ENCODE measurements at places on chromosomes 3 and 15. TPM values are rescaled to one million over a fixed set of nuclear protein-coding genes. Genes with fewer than 3 reads are reported as not detected.

- no peak overlapping the region for H3K4me3 ChIP-seq
- no peak for DNase-seq
- no peaks in the 10 kb centered on the region for H3K4me1 ChIP-seq
- H3K27me3 ChIP-seq, result no peaks in the 10 kb centered on the region
- no peak overlapping the region for H3K27ac ChIP-seq
Observed at GRCh38 chr3:30700702-30701321, 94.4 kb downstream of the TGFBR2 start.

GRCh38 chr3:83559082-83559481 lies 1399.7 kb upstream of the CADM2 start:
- H3K27me3 ChIP-seq, result no peaks in the 10 kb centered on the region
- H3K27ac ChIP-seq, result no peak overlapping the region
- H3K4me3 ChIP-seq, result no peak overlapping the region
- DNase-seq, result no peak
- no peaks in the 10 kb centered on the region for H3K4me1 ChIP-seq

The CYB561D2 gene
- 15.9 TPM for total RNA-seq

DNA sequence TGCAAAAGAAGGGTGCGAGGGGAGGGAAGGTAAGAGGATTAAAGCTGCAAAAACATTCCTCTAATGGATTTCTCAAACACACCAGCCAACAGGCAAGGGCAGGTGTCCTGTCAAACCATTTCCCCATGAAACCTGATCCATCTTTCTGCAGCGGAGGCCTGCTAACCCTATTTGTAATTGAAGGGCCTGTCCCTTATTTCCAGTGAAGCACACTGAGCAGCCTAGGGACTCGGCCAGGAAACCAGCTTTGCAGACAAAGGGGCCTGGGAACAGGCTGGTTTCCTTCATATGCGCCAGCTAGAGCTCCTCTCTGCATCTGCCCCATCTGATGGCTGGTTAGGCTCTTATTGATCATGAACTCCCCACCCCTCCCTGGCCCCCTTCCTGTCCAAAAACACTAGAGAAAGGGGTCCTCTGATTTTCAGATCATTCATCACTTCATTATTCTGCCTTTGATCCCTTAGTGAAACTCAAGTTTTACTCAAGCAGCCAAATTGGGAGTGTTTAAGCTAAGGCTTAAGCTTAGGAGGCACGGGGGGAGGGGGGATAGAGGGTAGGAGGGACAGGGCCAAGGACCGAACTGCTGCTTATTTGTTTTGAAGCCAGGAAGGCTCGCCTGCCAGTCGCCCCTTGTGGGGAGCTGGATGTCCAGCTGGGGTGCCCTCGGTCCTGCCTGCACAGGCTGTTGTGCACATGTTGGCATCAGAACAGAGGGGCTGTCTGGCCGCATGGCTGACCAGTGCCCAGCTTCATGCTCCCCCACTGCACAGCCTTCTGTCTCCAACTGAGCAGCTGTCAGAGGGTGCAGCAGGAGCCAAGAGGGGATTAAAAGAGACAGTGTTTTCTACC lies 53.1 kb downstream of the BOC start:
- H3K36me3 ChIP-seq, result peaks cover 46% of the 10 kb centered on the region
- no peaks in the 10 kb centered on the region for H3K27me3 ChIP-seq
- H3K4me1 ChIP-seq, result peaks cover 69% of the 10 kb centered on the region
- no peak for DNase-seq
- peak overlapping the region; percentile 49 for H3K27ac ChIP-seq

GRCh38 chr15:65245096-65245856 lies 34.0 kb upstream of the CILP start:
- peaks cover 24% of the 10 kb centered on the region for H3K4me1 ChIP-seq
- no peak overlapping the region for H3K4me3 ChIP-seq
- no peaks in the 10 kb centered on the region for H3K27me3 ChIP-seq
- peak overlapping the region; percentile 50 for H3K27ac ChIP-seq
- DNase-seq, result no peak
- H3K36me3 ChIP-seq, result no peaks in the 10 kb centered on the region

GRCh38 chr15:94145046-94145445 lies 86.3 kb upstream of the MCTP2 start:
- H3K4me1 ChIP-seq, result no peaks in the 10 kb centered on the region
- no peaks in the 10 kb centered on the region for H3K36me3 ChIP-seq
- no peak overlapping the region for H3K27ac ChIP-seq
- DNase-seq, result no peak

The TMEM158 gene
- 10.1 TPM for total RNA-seq

The TF gene
- 18.8 TPM for total RNA-seq

DNA sequence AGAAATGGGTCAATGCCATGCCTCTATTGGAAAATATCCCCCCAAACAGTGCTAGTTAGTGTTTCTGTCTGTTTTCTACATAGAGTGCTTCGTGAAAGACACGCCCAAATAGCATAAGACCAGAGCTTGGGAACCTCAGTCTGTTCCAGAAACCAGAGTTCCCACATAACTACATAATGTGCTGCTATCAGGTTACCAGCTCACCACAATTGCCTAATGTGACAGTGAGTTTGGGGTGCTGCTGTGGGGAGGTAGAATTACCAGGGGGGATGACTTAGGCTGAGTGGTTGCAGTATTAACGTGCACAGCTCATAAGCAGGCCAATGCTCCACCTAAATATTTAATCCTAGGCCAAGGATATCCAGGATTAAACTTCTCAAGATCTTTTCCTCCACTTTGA lies 39.2 kb downstream of the DUT start:
- H3K4me3 ChIP-seq, result no peak overlapping the region
- H3K27me3 ChIP-seq, result peaks cover 10% of the 10 kb centered on the region
- DNase-seq, result no peak
- H3K27ac ChIP-seq, result no peak overlapping the region
- H3K4me1 ChIP-seq, result no peaks in the 10 kb centered on the region

DNA sequence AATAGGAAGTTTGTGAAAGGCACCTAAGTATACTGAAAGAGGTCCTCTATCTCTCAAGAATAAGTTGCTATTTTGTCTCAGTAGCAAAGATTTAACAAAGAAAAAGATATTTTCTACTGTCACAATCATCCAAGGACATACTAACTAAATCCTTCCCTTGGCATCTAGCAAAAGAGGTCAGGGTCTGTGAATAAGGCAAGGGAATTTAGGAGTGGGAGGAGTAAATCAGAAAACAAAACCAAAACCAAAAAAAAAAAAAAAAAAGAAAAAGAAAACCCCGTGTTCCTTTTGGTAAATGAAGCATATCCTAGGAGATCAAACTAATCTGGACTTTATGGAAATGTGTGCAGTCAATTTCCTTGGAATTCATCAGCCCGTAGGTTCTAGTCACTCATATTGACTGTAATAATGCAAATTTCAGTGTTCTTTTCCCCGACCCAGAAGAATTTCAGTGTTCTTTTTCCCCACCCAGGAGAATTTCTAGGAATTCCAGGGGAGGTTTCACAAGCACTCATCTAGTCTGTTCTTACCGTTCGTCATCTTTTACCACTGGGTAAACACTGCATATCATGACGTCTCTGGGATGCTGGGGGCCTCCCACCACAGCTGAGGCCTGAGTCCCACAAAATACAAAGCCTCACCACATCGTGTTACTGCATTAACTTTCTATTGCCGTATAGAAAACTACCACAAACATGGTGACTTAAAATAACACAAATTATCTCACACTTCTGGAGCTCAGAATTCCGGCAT lies 113.8 kb upstream of the CCDC54 start:
- H3K27me3 ChIP-seq, result no peaks in the 10 kb centered on the region
- H3K4me1 ChIP-seq, result peaks cover 10% of the 10 kb centered on the region
- no peak overlapping the region for H3K4me3 ChIP-seq
- H3K36me3 ChIP-seq, result no peaks in the 10 kb centered on the region
- no peak for DNase-seq

- peaks cover 18% of the 10 kb centered on the region for H3K36me3 ChIP-seq
- peaks cover 3% of the 10 kb centered on the region for H3K27me3 ChIP-seq
- DNase-seq, result no peak
- H3K4me1 ChIP-seq, result no peaks in the 10 kb centered on the region
Observed at GRCh38 chr15:81865850-81866537, 179.8 kb downstream of the MEX3B start.

The NGLY1 gene
- 34.4 TPM for total RNA-seq

GRCh38 chr15:45253330-45253729 lies 1.3 kb downstream of the SLC28A2 start:
- no peak overlapping the region for H3K27ac ChIP-seq
- no peak for DNase-seq
- H3K36me3 ChIP-seq, result no peaks in the 10 kb centered on the region
- no peak overlapping the region for H3K4me3 ChIP-seq
- H3K4me1 ChIP-seq, result no peaks in the 10 kb centered on the region

- H3K4me1 ChIP-seq, result peaks cover 8% of the 10 kb centered on the region
- no peak for DNase-seq
- no peak overlapping the region for H3K27ac ChIP-seq
- H3K27me3 ChIP-seq, result peaks cover 11% of the 10 kb centered on the region
- no peaks in the 10 kb centered on the region for H3K36me3 ChIP-seq
Observed at GRCh38 chr3:129025691-129026435, 24.8 kb downstream of the EFCC1 start.

GRCh38 chr3:3689601-3690375 lies 109.4 kb upstream of the LRRN1 start:
- no peak for DNase-seq
- H3K4me1 ChIP-seq, result no peaks in the 10 kb centered on the region
- no peak overlapping the region for H3K4me3 ChIP-seq
- H3K36me3 ChIP-seq, result no peaks in the 10 kb centered on the region
- H3K27ac ChIP-seq, result no peak overlapping the region

The ETFA gene
- total RNA-seq, result 149 TPM

DNA sequence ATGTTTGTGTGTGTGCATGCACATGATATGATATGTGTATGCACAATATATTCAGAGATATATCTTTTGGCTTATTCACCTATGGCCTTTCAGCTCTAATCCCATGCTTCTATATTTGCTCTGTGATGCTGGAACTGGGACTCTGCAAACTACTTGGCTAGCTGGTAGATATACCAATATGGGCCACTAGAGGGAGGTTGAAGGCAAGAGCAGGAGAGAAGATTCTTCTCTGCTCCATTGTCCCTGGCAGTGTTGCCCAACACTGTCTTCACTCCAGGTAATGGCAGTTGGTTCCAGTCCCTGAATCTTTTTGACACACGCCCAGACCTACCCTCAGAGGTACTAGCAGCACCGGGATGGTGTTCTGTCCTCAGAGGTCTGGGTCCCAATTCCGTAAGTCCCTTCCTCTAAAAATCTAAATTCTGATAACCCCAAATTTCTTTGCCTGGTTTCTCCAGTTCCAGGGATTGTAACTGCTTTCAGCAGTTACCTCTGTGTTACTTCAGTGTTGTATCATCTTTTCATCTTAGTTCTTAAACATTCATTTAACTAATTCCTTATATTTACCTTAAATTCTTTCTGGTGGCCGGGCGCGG lies 44.7 kb downstream of the GTPBP8 start:
- H3K4me1 ChIP-seq, result no peaks in the 10 kb centered on the region
- no peak overlapping the region for H3K4me3 ChIP-seq
- H3K27ac ChIP-seq, result no peak overlapping the region
- DNase-seq, result no peak

DNA sequence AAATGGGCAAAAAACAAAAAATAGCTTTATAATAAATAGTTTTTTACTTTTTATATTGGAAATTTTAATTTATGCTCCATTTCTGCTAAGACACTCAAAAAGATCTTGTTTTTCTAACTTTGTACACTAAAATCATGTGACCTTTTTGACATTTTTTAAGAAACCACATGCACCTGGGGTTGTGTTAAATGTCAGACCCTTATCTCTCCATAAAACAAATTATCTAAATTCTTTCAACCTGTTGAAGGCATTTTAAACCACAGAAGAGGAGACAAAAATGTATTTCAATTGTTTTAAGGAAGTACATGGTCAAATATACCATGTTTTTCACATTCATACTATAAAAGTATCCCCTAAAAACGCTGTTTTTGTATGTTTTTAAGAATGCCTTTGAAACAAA lies 29.2 kb downstream of the IFT80 start:
- no peaks in the 10 kb centered on the region for H3K4me1 ChIP-seq
- peaks cover 23% of the 10 kb centered on the region for H3K36me3 ChIP-seq
- H3K27ac ChIP-seq, result no peak overlapping the region
- no peak for DNase-seq
- no peaks in the 10 kb centered on the region for H3K27me3 ChIP-seq

GRCh38 chr15:73955861-73956742 lies 29.8 kb downstream of the LOXL1 start:
- peaks cover 4% of the 10 kb centered on the region for H3K4me1 ChIP-seq
- DNase-seq, result no peak
- H3K4me3 ChIP-seq, result no peak overlapping the region
- peaks cover 8% of the 10 kb centered on the region for H3K27me3 ChIP-seq

DNA sequence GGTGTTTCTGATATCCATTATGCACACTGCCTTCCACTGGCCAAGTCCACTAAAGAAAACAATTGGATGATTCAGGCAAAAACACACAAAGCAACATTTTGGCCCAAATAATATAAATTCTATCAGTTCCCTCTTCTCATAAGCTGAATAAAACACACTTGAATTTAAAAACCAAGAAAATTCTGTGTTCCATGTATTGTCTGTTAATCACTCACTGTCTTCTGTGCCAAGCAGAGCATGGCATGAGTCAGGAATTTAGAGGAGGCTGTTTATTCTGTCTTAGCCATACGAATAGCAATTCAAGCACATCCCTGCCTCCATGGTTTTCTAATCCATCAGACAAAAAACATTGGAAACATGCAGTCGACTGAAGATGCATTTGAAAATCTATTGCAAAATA lies 215.6 kb upstream of the UMPS start:
- no peak overlapping the region for H3K27ac ChIP-seq
- H3K27me3 ChIP-seq, result no peaks in the 10 kb centered on the region
- no peaks in the 10 kb centered on the region for H3K36me3 ChIP-seq
- peaks cover 2% of the 10 kb centered on the region for H3K4me1 ChIP-seq

GRCh38 chr3:98188545-98188944 lies 22.0 kb downstream of the OR5H15 start:
- no peaks in the 10 kb centered on the region for H3K27me3 ChIP-seq
- DNase-seq, result no peak
- H3K4me1 ChIP-seq, result no peaks in the 10 kb centered on the region
- no peak overlapping the region for H3K4me3 ChIP-seq
- H3K27ac ChIP-seq, result no peak overlapping the region
- no peaks in the 10 kb centered on the region for H3K36me3 ChIP-seq

DNA sequence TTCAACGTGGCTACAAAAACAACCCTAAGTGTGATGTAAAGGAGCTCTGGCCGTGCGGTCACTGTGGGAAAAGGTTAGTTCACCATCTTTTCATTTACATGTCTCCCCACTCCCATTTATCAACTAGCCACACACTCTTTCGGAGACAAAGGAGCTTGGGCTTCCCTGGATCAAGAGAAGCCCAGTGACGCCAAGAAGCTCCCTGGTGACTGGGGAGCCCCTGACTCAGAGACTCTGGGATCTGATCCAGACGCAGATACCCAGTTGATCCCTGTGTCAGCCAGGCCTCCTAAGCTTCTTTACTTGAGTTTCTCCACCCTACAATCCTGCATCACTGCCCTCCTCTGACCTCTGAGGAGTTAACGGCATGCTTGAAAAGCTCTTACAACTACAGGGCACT lies 43.9 kb downstream of the HEG1 start:
- no peak overlapping the region for H3K4me3 ChIP-seq
- H3K36me3 ChIP-seq, result peaks cover 40% of the 10 kb centered on the region
- DNase-seq, result no peak
- no peaks in the 10 kb centered on the region for H3K27me3 ChIP-seq
- H3K27ac ChIP-seq, result no peak overlapping the region

DNA sequence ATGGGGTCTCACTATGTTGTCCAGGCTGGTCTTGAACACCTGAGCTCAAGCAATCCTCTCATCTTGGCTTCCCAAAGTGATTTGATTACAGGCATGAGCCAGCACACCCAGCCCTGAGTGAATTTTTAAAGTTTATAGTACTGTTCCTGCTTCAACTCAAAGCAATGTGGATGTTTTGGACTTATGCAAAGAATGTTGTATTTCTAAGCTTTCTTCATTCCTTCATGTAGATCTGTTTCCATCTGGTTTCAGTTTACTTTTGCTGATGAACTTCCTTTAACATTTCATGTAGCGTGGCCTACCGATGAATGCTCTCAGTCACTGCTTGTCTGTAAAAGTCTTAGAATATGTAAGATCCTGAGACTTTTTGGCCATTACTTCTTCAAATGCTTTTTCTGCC lies 23.2 kb downstream of the NRG4 start:
- no peak for DNase-seq
- H3K27ac ChIP-seq, result peak overlapping the region; percentile 73
- H3K36me3 ChIP-seq, result no peaks in the 10 kb centered on the region

All from type B pancreatic cell (in vitro differentiated cells).